ENCODE measurements at places on chromosomes 1 and 21.

GRCh38 chr1:48943826-48944225 lies 167.1 kb upstream of the BEND5 start:
- no peaks in the 10 kb centered on the region for H3K36me3 ChIP-seq
- H3K27ac ChIP-seq, result no peak overlapping the region
- DNase-seq, result no peak

DNA sequence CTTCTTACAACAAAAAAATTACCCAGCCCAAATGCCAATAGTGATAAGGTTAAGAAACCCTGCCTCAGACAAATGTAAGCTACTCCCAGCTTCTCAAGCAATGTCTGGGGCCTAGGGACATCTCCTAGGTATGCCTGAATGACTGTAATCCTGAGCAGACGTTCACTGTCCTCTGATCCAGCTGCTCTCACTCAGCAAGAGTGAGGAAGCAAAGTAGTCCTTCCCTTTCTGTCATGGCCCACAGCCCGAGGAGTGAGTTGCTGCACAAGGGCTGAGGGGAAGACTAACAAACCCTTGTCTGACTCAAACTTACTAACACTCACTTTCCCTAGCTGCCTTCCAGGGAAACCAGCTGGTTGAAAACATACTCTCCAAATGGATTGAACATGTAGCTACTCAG lies 124.9 kb upstream of the TNFSF4 start:
- no peak overlapping the region for H3K4me3 ChIP-seq
- no peaks in the 10 kb centered on the region for H3K27me3 ChIP-seq
- DNase-seq, result no peak
- H3K4me1 ChIP-seq, result no peaks in the 10 kb centered on the region

- no peaks in the 10 kb centered on the region for H3K36me3 ChIP-seq
- H3K27ac ChIP-seq, result no peak overlapping the region
- H3K4me3 ChIP-seq, result no peak overlapping the region
These were observed 13.8 kb downstream of the GALNT2 start for GRCh38 chr1:230080822-230081221.

- H3K4me3 ChIP-seq, result peak overlapping the region; percentile 88
- peaks cover 33% of the 10 kb centered on the region for H3K27me3 ChIP-seq
- H3K27ac ChIP-seq, result no peak overlapping the region
- H3K36me3 ChIP-seq, result no peaks in the 10 kb centered on the region
- peaks cover 21% of the 10 kb centered on the region for H3K4me1 ChIP-seq
- DNase-seq, result peak; percentile 82
These were observed 7.6 kb downstream of the EFNA3 start for GRCh38 chr1:155086128-155086741.

- H3K27ac ChIP-seq, result no peak overlapping the region
- no peaks in the 10 kb centered on the region for H3K4me1 ChIP-seq
- H3K4me3 ChIP-seq, result no peak overlapping the region
- H3K27me3 ChIP-seq, result no peaks in the 10 kb centered on the region
- DNase-seq, result no peak
- H3K36me3 ChIP-seq, result no peaks in the 10 kb centered on the region
These were observed 625.8 kb downstream of the BRINP3 start for GRCh38 chr1:189851806-189852367.

GRCh38 chr1:1165900-1166421 lies 7.7 kb upstream of the TTLL10 start:
- no peaks in the 10 kb centered on the region for H3K27me3 ChIP-seq
- H3K36me3 ChIP-seq, result no peaks in the 10 kb centered on the region
- DNase-seq, result no peak
- peaks cover 14% of the 10 kb centered on the region for H3K4me1 ChIP-seq

- 0 out of 2 replicates have a peak overlapping the region, but pooled peaks have one; percentile 50 for H3K27ac ChIP-seq
- H3K4me1 ChIP-seq, result no peaks in the 10 kb centered on the region
- DNase-seq, result no peak
- H3K27me3 ChIP-seq, result no peaks in the 10 kb centered on the region
- H3K4me3 ChIP-seq, result no peak overlapping the region
These were observed 19.0 kb downstream of the YARS1 start for GRCh38 chr1:32798191-32798590.

- no peak overlapping the region for H3K27ac ChIP-seq
- H3K36me3 ChIP-seq, result no peaks in the 10 kb centered on the region
- H3K27me3 ChIP-seq, result no peaks in the 10 kb centered on the region
- H3K4me1 ChIP-seq, result no peaks in the 10 kb centered on the region
- DNase-seq, result no peak
These were observed 148.4 kb downstream of the COP1 start for GRCh38 chr1:176058686-176059085.

DNA sequence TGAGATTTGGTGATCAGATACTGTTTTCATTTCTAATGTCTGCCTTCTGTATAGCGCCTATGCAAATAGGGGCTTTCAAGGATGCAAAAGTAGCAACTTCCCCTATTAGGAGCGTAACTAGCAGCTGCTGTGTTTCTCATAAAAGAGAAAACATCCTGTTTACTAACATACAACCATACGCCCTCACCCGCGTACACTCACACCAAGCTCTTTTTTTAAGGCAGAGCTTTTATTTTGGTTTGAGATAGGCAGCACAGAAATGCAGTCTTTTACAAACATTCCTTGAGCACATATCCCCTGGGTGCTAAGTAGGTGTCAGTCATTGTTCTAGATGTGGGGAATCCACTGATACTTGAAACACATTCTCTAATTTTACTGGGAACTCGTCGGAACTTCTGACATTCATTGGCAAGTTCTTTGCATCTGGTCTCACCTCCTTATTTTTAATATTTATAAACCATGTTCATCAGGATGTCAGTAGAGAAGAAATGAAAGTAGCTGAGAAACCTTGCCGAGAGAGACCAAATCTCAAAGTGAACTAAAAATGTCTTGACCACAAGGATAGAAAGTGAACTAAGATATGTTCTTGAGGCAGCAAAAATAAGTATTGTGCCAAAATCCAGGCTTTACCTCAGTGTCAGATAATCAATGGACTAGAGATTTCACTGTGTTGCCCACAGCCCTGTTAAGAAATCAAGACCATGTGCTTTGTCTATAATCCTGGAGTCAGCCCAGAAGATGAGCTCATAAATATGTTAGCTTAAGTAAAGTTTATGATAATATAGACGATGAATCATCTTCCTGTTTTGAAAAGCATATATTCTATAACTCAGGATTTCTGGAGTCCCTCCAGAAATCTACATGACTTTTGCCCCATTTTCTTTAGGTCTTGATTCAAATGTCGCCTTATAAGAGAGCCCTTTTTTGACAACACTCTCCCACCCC lies 350.9 kb downstream of the ST6GALNAC3 start:
- DNase-seq, result no peak
- H3K36me3 ChIP-seq, result no peaks in the 10 kb centered on the region
- no peaks in the 10 kb centered on the region for H3K27me3 ChIP-seq
- no peak overlapping the region for H3K27ac ChIP-seq
- peaks cover 14% of the 10 kb centered on the region for H3K4me1 ChIP-seq
- H3K4me3 ChIP-seq, result no peak overlapping the region

- H3K4me1 ChIP-seq, result peaks cover 8% of the 10 kb centered on the region
- H3K27me3 ChIP-seq, result no peaks in the 10 kb centered on the region
- no peak for DNase-seq
These were observed 441.7 kb downstream of the PRDM2 start for GRCh38 chr1:14141656-14142055.

- H3K27me3 ChIP-seq, result no peaks in the 10 kb centered on the region
- H3K4me1 ChIP-seq, result peaks cover 19% of the 10 kb centered on the region
- no peak overlapping the region for H3K27ac ChIP-seq
- DNase-seq, result no peak
These were observed 14.0 kb downstream of the DCST2 start for GRCh38 chr1:155019377-155020245.

DNA sequence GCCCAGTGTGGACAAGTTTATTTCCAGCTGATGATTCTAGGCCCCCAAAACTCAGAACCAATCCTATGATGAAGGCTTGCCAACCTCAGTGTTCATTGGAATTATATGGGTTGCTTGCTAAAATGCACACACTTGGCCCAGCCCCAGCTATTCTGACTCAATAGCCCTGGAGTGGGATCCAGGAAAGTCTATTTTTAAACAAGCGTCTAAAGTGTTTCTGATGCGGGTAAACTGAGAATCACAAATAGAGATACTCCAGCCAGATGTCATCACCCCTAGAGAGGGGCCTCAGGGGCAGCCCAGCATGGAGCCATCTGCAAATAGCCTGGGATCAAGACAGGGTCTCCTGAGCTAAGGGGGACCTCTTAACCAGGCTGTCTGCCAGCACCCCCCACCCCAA lies 46.0 kb downstream of the PKP1 start:
- no peaks in the 10 kb centered on the region for H3K36me3 ChIP-seq
- no peaks in the 10 kb centered on the region for H3K4me1 ChIP-seq
- H3K27ac ChIP-seq, result no peak overlapping the region
- no peak overlapping the region for H3K4me3 ChIP-seq
- no peak for DNase-seq
- no peaks in the 10 kb centered on the region for H3K27me3 ChIP-seq

GRCh38 chr1:68938051-68938666 lies 441.3 kb upstream of the DEPDC1 start:
- no peak overlapping the region for H3K27ac ChIP-seq
- no peaks in the 10 kb centered on the region for H3K27me3 ChIP-seq

- 0 out of 2 replicates have a peak overlapping the region, but pooled peaks have one; percentile 7 for H3K4me3 ChIP-seq
- H3K36me3 ChIP-seq, result no peaks in the 10 kb centered on the region
- peaks cover 39% of the 10 kb centered on the region for H3K4me1 ChIP-seq
- DNase-seq, result peak; percentile 8
- H3K27me3 ChIP-seq, result peaks cover 46% of the 10 kb centered on the region
- H3K27ac ChIP-seq, result no peak overlapping the region
These were observed 27.4 kb downstream of the DUSP10 start for GRCh38 chr1:221714227-221715152.

DNA sequence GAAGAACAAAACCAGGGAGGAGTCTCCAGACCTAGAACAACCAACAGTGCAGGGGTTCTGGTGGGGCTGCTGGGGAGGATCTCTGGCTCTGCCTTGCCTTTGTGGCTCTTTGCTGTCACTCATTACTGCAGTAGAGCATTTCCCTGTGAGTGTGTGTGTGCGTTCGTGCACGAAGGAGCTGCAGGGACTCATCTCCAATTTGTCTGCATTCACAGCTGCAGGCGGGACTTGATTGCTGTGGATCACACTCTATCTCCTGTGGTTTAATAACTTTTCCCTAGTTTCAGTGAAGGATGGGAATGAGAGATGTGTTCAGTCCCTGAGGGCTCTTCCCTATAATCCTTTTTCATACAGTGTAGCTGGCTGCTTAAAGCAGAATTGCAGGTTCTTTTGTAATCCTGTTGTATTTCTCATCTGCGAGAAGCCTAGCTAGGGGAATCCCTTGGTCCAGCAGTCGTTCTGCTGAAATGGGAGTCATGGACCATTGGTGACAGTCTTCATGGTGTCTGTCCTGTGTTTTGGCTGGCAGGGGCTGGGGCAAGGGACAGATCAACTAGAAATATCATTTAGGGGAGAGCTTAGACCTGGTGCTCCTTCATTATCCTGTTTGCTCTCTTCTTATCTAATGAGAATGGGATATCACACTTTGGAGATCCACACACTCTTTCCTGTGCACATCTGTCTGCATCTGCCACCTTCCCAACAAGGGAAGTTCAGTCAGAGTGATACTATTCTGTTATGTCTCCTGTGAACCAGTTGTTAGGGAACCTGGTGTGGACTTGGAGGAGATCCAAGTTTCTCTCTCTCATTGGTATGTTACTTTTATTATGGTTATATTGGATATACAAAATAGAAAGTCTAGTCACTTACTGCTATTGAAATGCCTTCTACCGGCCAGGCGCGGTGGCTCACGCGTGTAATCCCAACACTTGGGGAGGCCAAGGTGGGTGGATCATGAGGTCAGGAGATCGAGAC lies 3.0 kb downstream of the PCP4L1 start:
- H3K36me3 ChIP-seq, result peaks cover 5% of the 10 kb centered on the region
- H3K27ac ChIP-seq, result no peak overlapping the region
- DNase-seq, result no peak
- H3K4me1 ChIP-seq, result peaks cover 16% of the 10 kb centered on the region
- H3K27me3 ChIP-seq, result peaks cover 38% of the 10 kb centered on the region
- H3K4me3 ChIP-seq, result no peak overlapping the region

- H3K27me3 ChIP-seq, result no peaks in the 10 kb centered on the region
- H3K4me3 ChIP-seq, result no peak overlapping the region
- no peaks in the 10 kb centered on the region for H3K36me3 ChIP-seq
These were observed 455.5 kb downstream of the PLPP3 start for GRCh38 chr1:56123826-56124225.

GRCh38 chr1:60898413-60898812 lies 183.9 kb upstream of the NFIA start:
- no peak overlapping the region for H3K4me3 ChIP-seq
- H3K27ac ChIP-seq, result no peak overlapping the region
- no peak for DNase-seq
- H3K27me3 ChIP-seq, result no peaks in the 10 kb centered on the region
- H3K36me3 ChIP-seq, result no peaks in the 10 kb centered on the region
- H3K4me1 ChIP-seq, result peaks cover 33% of the 10 kb centered on the region

DNA sequence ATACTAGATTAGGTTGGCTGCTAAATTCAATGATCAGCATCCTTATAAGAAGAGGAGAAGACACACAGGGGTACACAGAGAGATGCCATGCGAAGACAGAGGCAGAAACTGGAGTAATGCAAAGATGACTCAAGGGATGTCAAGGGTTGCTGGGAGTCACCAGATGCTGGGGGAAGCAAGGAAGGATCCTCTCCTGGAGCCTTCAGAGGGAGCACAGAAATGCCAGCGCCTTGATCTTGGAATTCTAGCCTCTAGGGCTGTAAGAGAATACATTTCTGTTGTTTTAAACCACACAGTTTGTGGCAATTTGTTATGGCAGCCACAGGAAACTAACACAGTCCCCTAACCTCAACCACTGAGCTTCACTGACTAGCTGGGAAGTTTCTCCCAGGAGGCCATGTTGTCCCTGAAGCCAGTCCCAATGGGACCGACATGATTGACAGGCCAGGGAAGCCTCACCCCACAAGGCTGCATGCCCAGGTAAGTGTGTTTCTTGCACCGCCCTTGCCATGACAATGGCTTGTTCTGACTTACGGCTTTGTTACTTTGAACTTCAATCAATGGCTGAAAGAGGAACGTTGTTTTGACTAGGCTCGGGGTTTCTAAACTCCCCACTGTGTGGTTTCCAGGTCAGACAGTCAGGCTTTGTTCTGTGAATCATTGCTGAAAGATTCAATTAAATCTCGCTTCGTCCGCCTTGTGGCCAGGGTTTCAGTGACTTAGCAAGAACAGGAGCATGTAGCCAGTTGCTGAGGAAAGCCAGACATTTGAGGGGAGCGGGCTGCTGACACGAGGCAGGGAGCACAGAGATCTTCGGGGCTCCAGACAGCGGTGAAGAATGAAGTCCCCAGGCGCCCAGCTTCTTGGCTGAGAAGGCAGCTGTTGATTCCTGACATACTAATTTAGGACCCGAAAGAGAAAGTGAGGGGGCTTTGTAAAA lies 62.3 kb downstream of the RUNX1 start:
- no peaks in the 10 kb centered on the region for H3K4me1 ChIP-seq
- no peak overlapping the region for H3K27ac ChIP-seq
- no peaks in the 10 kb centered on the region for H3K36me3 ChIP-seq

- no peaks in the 10 kb centered on the region for H3K27me3 ChIP-seq
- peak overlapping the region; percentile 99 for H3K27ac ChIP-seq
- H3K4me1 ChIP-seq, result peaks cover 15% of the 10 kb centered on the region
- peaks cover 41% of the 10 kb centered on the region for H3K36me3 ChIP-seq
- peak overlapping the region; percentile 82 for H3K4me3 ChIP-seq
These were observed 555 bp downstream of the PRPF38A start for GRCh38 chr1:52404975-52405338.

All from GM23338 (cell line).